Ecto neural progenitor cell (in vitro differentiated cells): ENCODE measurements at places on chromosomes 6 and 20.
A peak's percentile ranks its signal among the peaks of the same experiment; 100 is the strongest.

GRCh38 chr6:152428126-152428525, 209.0 kb downstream of the SYNE1 start:
- peak; percentile 53 for DNase-seq

- no peak for DNase-seq
These were observed 1005.8 kb upstream of the ADGRB3 start for GRCh38 chr6:67629258-67629657.

- DNase-seq: no peak
These were observed 204.5 kb downstream of the PREX1 start for GRCh38 chr20:48623176-48623905.

DNA sequence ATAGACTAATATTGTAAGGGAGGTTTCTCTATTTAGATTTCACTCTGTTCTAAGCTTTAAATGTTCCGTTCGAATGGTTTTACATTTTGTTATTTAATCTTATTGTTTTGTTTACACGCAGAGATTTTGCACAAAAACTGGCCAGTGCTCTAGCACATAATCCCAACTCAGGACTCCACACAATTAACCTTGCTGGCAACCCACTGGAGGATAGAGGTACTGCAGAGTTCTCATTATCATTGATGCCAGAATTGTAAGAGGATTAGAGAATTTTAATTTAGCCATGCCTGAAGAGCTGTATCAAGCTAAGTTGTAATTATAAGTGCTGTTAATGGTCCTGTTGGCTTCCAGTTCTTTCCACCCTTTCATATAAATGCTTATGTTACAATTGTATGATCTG, 179.7 kb upstream of the SCGN start:
- no peak for DNase-seq

- no peak for DNase-seq
These were observed 98.5 kb downstream of the GMPR start for GRCh38 chr6:16336911-16337294.

- DNase-seq: peak; percentile 85
These were observed 104.5 kb downstream of the DHX35 start for GRCh38 chr20:39066471-39067242.

DNA sequence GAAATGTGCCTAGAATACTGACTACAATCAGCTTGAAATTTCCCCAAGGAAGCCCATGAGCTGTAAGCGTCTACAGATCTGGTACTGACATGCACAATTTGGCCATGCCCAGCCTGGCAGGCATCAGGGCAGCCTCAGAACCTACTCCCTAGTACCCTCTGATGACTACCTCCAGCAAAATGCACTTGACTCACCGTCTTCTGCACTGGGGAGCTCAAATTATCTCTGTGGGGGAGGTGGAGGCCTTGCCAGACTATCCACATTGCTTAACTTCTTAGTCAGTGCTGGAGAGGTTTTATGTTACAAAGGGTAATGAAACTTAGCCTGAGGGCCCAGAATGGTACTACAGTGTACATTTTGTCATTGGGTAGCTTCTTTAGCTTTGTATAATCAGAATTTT, 126.0 kb upstream of the ADGRF1 start:
- DNase-seq: no peak

DNA sequence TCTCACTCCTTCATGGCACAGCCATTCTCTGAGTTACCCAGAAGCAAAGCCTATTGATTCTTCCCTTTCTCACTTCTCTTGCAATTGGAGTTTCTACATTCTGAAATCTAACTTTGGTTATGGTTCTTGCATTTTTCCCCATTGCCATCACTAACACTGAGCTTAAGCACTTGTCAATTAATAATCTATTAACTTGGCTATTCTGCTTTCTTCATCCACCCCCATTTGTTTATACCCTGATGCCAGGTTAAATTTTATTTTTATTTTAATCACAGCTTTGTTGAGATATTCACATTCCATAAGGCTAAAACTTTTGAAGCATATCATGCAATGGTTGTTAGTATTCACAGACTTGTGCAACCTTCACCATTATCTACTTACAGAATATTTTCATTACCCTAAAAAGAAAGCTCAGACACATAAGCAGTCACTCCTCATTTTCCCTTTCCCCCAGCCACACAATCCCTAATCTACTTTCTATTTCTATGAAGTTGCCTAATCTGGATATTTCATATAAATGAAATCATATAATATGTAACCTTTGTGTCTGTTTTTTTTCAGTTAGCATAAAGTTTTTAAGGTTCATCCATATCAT, 222.3 kb downstream of the UBE3D start:
- no peak for DNase-seq

- no peak for DNase-seq
These were observed 126.8 kb downstream of the HIVEP1 start for GRCh38 chr6:12138936-12139335.

- no peak for DNase-seq
These were observed 584 bp downstream of the VPS52 start for GRCh38 chr6:33271117-33271467.

GRCh38 chr6:111771629-111772028, 101.6 kb downstream of the FYN start:
- no peak for DNase-seq

- DNase-seq: no peak
These were observed 1.6 kb upstream of the ATP5F1E start for GRCh38 chr20:59033616-59034165.

- no peak for DNase-seq
These were observed 120.7 kb upstream of the CLDN20 start for GRCh38 chr6:155143029-155143577.

- DNase-seq: no peak
These were observed 268.4 kb upstream of the PRND start for GRCh38 chr20:4453359-4453758.

DNA sequence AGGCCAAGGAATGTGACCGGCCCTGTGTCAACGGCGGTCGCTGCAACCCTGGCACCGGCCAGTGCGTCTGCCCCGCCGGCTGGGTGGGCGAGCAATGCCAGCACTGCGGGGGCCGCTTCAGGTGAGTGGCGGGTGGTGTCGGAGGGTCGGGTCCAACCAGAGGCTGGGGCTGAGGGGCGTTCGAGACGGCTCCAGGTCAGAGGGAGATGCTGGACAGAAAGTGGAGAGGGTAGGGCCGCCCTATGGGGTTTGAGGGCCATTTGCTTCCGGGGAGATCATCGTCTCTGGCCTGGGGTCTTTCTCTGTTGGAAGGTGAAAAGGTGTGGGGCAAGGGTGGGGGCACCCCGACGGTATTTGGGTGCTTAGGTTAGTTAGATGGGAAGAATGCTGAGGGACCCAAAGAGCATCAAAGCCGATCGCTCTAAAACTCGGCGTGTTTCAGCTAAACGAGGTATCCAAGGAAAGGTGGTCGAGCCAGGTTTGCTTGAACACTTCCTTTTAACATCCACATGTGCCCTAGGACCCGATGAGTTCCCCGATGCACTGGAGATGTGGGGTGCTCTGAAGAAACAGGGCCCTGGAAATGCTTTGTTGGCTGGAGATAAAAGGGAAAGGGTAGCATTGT, 691 bp downstream of the ATRN start:
- no peak for DNase-seq

DNA sequence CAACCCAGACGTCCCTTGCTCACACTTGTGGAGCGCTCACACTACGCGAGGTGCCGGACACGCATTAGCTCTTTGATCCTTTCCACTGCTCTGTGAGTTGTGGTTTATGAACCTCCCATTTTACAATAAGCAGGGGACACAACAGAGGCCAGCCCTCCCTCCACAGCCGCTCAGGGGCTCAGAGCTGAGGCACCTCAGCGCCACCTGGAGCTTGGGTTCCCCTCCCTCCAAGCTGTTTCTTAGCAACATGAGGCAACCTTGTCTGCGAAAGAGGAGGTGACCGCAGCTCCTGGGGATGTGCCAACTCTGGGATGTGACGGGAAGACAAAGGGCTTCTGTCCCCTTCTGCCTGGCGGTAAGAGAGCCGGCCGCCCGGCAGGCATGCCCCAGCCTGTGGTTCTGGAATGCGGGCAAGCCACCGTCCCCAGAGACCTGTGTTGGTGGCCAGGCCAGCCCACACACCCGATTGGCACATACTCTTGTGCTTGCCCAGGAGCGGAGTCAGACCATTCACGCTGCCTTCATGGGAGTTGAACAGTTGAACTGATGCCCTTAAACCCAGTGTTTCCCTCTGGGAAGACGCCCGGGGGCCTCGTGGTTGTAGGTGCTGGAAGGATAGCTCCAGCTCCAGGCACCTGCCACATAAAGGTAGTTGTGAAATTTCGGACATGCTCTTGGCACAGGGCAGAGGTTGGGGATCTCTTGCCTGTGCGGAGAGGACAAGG, 44.5 kb downstream of the RBM38 start:
- no peak for DNase-seq

DNA sequence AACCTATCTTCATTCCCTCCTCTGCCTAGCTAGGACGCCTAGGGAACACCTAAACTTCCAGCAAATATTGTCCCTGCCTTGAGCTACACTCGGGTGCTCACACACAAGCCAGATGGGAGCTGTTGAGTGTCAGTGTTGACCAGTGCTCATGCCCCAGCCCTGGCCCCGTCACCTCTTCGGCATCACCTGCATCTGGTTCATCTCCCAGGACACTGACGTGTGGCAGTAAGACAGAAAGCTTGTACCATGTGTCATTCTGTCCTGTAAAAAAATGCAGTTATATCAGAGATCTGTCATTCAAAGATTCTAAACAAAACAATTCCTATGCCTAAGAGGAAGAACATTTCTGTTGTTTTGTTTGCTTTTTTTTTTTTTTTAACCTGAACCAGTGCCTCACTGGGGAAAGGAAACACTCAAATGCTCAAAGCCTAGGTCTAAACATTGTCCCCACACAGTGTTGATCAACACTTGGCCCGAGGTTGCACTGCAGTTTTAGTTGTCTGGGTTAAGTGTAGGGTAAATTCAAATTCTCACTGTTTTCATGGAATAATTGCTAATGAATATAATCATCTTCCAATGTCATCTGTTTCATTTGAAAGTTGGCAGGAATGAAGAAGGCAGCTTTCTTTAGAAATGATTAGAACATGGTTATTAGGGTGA, 102.7 kb upstream of the SASH1 start:
- DNase-seq: no peak

- DNase-seq: no peak
These were observed 979.1 kb upstream of the FLRT3 start for GRCh38 chr20:15316556-15316955.

DNA sequence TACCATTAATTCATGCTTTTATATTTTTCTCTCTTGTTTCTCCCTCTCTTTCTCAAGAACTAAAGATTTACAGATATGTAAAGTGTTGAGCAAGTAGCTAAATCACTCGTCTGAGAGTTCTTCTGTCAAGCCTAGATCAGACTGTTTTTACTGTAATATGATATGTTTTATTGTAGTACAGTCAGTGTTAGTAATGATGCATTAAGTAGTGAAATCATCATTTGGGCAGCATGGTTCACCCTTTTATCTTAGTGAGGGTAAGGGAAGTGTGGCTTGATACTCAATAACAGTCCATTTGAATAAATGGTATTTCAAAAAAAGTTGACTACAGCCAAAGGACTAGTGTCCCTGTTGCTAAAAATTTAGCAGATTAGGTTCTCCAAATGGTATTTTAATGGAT, 9.2 kb downstream of the CYB5R4 start:
- no peak for DNase-seq

DNA sequence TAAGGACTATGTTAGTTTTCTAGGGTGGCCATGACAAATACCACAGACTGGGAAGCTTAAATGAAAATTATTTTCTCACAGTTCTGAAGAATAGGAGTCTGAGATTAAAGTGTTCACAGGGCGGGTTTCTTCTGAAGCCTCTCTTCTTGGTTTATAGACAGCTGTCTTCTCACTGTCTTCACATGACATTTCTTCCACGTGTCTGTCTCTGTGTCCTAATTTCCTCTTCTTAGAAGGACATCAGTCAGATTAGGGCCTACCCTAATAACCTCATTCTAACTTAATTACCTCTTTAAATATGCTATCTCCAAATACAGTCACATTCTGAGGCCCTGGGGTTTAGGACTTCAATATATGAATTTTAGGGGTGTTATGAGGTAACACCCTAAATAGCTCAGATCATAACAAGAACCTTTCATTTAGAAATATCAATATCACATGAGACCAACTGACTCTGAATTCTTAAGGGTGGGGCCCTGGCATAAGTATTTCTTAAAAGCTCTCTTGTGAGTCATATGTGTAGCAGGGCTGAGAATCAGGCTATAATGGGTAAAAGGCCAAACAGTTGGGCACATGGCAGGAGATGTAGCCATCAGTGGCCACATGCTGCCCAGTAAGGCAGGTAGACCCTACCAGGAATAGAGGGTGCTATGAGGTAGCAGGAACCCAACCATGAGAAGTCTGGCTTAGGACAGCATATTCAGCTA, 62.0 kb upstream of the TENT5A start:
- no peak for DNase-seq

- DNase-seq: no peak
These were observed 198.1 kb downstream of the MTFR2 start for GRCh38 chr6:136052031-136052430.

DNA sequence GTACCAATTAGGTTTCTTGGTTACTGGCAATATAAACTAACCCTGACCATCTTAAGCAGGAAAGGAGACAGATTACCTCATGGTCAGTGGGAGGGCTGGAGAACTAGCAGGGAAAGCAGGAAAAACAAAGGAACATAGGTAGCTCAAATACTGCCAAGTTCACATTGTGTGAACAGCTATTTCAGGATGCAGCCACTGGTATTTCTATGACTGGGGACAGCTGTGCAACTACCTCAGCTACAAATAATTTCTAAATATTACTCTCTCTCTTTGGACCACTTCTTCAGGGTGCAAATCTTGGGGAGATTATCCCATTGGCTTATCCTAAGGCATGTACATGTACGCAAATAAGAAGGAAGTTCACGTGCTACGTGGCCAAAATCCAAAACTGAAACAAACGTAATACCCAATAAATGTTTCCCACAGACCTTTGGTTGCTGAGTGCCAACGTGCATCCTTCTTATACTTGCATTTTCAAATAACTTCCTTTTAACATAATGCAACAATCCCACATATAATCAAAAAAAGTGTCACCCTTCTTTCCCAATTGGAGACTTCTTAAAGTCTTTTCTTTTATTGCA, 180.9 kb downstream of the PHF3 start:
- DNase-seq: no peak

DNA sequence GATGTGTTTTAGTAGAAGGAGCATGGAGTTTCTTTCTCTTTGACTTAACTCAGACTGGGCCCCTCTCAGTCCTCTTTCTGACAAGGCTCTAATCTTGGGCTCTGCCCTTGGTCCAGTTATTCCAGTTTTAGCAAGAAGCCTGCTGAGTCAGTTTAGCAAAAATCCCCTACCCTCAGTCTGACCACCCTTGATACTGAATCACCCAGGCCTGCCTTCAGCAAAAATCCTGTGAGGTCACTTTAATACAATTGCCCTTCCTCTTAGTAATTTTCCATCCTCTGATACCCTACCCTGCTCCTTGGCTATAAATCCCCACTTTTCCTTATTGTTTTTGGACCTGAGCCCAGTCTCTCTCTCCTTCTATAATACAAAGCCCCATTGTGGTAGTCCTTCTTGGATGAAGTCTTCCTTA, 326.7 kb upstream of the NOX3 start:
- DNase-seq: no peak

DNA sequence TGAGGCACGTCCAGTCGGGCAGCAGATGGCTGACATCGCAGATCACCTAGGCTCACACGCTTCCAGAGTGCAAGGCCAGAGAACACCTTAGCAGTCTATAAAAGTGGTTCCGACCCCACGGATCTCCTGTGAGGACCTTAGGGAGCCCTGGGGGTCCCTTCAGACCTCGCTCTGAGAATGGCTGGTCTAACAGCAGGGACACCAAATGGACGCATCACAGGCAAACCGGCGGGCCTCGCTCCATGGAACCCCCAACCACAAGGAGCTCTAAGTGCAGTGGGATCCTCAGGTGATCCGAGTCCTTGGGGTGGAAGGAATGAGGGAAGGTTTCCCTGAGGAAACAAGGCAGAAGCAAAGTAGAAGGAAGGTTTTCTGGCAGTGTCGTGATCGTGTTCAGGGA, 135.4 kb downstream of the SMOC2 start:
- no peak for DNase-seq
